ENCODE measurements at places on chromosomes 16 and 17.

DNA sequence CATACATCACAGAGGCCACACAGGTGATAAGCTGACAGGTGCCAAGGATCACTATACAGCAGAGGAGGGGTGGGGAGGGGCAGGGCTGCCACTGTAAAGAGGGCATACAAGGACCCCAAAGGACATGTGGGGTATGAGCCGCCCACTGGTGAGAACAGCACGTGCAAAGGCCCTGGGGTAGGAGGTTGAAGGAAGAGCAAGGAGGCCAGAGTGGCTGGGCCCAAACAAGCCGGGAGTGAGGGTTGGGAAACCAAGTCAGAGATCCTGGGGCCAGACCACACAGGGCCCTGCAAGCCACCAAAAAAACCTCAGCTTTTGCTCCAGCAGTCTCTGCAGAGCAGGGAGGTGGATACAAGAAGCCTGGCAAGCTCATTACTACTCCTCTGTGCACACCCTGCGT, 6.5 kb downstream of the NATD1 start:
- no peak for DNase-seq

DNA sequence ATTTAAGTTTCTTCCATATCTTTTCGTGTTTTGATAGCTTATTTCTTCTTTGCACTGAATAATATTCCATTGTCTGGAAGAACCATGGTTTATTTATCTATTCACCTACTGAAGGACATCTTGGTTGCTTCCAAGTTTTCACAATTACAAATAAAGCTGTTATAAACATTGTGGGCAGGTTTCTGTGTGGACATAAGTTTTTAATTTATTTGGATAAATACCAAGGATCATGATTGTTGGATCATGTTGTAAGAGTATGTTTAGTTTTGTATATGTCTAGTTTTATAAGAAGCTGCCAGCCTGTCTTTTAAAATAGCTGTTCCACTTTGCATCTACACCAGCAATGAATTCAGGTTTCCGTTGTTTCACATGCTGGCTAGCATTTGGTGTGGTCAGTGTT, 339.4 kb downstream of the CDH11 start:
- no peak for DNase-seq

DNA sequence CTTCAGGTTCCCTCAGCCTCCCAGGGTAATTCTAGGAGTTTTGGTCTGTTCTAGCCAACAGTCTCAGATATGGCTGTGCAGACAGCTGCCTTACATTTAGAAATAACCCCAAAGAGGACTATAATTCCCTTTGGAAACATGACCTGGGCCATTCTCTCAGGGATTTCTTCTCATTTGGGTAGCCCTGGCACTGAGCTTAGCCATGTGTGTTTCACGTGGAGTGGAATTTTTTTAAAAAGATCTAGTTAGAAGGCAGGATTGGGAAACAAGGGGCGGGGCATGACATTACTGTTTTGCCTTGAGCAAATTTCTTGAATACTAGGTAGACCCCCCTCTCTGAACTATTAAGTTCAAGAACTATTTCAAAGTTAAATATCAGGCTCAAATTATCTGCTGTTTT, 29.6 kb upstream of the MRC2 start:
- DNase-seq: no peak

GRCh38 chr17:60406887-60407286, 15.0 kb upstream of the USP32 start:
- no peak for DNase-seq

DNA sequence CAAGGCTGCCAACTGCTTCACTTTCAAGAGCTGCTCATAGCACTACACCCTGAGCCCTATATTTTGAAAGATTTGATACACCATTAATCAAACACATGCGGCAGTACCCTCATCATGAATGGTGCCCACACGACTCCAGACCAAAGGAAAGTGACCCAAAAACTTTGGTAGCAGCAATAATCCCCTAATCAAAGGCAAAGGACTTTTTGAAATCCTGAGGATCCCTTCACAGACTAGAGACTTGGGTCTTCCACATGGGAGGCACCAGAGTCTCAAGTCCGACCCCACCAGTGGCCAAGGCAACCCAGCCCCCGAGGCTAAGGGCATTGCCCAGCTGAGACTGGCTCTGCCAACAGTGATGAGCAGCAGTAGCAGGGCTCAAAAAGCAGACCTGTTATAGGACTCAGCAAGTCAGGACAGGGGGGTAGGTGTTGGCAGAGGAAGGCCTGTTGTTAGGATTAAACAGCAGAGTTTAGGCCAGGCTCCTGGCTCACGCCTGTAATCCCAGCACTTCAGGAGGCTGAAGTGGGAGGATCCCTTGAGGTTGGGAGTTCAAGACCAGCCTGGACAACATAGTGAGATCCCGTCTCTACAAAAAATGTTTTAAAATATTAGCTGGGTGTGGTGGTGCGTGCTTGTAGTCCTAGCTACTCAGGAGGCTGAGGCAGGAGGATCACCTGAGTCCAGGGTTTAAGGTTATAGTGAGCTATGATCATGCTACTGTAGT, 3.2 kb downstream of the TRIM25 start:
- no peak for DNase-seq

DNA sequence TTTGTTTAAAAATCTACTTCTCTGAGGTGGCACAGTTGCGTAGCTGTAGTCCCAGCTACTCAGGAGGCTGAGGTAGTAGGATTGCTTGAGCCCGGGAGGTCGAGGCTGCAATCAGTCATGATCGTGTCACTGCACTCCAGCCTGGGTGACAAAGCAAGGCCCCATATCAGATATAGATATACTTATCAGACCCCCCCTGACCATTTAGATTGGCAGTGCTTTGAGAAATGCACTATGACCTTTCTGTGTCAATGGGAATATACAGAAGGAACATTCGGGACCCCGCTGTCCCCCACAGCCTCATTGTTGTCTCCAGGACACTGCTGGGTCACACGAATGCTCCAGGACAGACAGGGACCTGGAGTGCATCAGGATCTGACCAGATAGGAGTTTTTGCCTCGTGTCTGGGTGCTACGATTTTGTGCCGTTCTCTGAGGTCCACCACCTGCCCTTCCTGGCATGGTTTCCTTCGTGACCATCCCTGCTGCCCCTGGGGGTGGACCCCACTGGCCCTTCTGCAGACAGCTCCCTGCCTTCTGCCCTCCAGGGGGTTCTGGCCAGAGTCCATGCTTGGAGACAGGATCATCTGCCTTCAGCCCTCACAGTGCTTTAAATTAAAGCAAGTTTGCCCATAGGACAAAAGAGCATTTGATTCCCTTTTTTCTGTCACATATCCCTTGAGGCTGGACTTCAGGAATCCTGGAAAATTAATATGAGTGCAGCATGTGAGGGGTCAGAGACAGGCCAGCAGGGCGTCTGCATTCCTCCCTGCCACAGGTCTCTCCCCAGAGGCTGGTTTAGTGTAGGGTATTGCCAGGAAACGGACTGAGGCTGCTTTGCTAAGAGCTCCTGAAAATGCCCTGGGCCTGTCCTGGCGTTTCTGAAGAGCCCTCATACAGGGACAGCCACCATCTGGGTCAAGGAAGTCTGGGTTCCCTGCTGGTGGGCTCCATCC, 19.3 kb downstream of the PLD6 start:
- DNase-seq: no peak

DNA sequence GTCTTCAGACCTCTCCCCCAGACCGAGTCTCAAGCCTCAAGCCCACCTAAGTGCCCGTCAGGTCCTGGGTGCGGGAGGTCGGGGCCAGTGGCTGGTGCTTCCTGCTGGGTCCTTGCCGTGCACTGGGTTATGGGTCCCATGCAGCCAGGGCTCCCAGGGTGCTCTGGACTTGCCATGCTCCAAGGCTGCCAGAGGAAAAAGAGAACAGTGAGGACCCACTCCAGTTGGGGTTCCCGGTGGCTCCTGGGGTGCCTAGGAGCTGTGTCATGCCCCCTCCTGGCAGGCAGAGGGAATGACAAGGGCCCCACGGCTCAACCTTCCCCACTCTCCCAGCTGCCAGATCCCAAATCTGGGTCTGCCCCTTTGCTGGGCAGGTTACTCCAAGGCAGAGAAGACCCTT, 3.8 kb downstream of the SNX20 start:
- DNase-seq: no peak

DNA sequence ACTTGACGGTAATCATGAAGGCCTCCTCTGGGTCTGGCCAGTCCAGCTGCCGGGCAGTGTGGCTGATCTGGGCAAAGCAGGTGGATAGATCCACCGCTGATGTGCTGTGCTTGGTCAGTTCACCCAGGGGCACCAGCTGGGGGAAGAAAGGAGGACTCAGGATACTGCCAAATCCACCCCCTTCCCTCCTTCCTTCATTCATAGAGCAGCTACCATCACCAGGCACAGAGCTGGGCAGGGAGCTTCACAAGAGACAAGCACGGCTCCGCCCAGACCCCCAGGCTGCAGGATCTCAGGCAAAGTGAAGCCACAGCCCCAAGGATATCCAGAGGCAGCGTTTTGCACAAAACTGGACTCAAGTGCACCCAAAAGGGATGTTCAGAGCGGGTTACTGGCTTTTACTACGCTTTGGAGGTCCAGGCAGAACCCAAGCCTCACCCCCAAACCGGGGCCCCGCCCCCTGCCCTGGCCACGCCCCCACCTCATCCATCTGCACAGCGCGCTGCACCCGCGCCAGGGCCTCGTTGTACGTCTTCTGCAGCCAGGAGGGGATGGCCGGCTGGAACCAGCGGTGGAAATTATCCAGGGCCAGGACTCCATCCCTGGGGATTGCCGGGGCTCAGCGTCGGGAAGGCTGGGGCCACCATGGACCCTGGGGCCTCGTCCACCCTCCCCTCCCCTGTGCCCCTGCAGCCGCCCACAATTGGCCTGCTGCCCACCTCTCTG, 9.1 kb downstream of the UNC13D start:
- DNase-seq: no peak

GRCh38 chr17:72422505-72423285, 301.9 kb downstream of the SOX9 start:
- DNase-seq: peak; percentile 42

DNA sequence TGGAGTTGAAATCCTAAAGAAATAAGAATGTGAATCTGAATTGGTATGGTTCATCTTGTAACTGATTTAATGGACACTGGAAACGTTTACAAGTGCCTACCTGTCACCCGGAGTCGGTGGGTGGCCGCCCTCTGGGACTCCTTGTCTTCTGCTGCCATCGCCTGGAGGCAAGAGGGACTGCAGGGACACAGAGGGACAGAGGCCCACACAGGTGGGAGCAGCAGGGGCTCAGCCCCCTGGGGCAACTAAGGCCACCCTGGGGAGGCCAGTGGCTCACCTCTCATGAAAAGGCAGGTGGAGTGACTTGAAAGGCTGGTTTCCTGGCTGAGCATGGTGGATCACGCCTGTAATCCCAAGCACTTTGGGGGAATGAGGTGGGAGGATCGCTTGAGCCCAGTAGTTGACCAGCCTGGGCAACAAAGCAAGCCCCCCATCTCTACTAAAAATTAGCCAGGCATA, 23.2 kb downstream of the TMEM92 start:
- DNase-seq: no peak

DNA sequence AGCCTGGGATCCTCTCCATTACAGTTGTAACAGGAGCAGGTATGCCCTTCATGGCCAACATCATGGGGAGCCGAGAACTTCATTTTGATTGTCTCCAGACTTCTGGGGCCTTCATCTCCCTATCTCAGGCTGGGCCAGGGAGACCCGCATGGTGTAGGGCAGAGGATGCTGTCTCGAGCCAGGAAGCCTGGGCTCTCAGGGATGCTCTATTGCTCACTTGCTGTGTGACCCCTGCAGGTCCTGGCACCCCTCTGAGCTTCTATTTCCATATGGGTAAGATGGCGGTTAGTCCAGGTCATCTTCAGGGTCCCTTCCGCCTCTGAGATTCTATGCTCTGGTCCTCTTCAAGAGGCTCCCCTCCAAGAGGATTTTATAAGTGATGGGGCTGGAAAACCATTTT, 20.6 kb upstream of the RNF135 start:
- DNase-seq: no peak

DNA sequence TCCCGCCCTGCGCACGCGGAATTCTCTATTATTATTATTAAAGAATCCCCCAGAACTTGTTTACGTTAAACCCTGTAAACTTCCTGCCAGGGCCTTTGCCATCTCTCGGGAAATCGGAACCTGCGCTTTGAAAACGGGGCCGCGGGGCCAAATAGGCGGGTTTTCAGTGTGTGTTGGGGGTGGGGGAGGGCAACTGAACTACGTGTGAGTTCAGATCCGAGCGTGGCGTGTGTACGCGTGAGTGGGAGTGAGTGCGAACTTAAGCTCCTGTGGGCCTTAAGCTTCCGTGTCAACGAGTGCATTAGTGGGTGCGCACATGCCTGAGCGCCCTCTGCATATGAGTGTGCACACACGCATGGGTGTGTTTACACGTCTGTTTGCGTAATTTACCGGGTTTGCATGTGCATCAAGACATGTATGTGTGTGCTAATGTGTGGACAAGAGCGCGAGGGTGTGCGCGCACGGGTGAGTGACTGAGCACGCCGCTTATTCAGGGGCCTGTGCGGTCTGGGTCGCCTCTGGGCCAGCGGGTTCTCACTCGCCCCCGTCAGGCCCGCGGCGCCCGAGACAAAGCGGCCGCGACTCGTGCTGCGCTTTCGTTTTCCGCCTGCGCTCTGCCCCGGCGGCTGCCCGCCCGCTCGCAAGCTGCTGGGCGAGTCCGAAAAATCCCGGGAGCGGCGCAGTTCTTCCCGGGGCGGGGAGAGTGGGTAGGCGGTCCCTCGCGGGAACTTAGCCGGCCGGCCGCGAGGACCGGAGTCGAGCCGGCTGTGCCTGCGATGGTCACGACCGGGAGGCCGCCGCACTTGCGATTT, 1.2 kb upstream of the FOXF1 start:
- DNase-seq: no peak

- DNase-seq: no peak
Measured at GRCh38 chr16:19075511-19075910, 8.1 kb downstream of the COQ7 start.
